ENCODE measurements at places on chromosomes 7 and 10.

GRCh38 chr10:96043893-96044715, 721 bp downstream of the CCNJ start:
- DNase-seq: peak; percentile 52

GRCh38 chr7:51229106-51229537, 87.5 kb downstream of the COBL start:
- DNase-seq: no peak

GRCh38 chr10:22226599-22226998, 8.8 kb upstream of the EBLN1 start:
- DNase-seq: no peak

GRCh38 chr7:57867884-57868701, 418.1 kb downstream of the ZNF716 start:
- DNase-seq: no peak

GRCh38 chr10:82288461-82288881, 413.5 kb downstream of the NRG3 start:
- DNase-seq: no peak

- DNase-seq: no peak
These were observed 84.8 kb upstream of the DIP2C start for GRCh38 chr10:774223-774622.

- DNase-seq: no peak
These were observed 29.7 kb upstream of the DNAJB6 start for GRCh38 chr7:157306846-157307838.

- no peak for DNase-seq
These were observed 338.8 kb upstream of the AUTS2 start for GRCh38 chr7:69259445-69259844.

GRCh38 chr7:155530601-155531000, 15.8 kb downstream of the CNPY1 start:
- no peak for DNase-seq

- no peak for DNase-seq
These were observed 189.8 kb upstream of the SH2B2 start for GRCh38 chr7:102096706-102097427.

- peak; percentile 65 for DNase-seq
These were observed 72.3 kb downstream of the GLCCI1 start for GRCh38 chr7:8040768-8041369.

- no peak for DNase-seq
These were observed 117.9 kb upstream of the KLF6 start for GRCh38 chr10:3902809-3903410.

DNA sequence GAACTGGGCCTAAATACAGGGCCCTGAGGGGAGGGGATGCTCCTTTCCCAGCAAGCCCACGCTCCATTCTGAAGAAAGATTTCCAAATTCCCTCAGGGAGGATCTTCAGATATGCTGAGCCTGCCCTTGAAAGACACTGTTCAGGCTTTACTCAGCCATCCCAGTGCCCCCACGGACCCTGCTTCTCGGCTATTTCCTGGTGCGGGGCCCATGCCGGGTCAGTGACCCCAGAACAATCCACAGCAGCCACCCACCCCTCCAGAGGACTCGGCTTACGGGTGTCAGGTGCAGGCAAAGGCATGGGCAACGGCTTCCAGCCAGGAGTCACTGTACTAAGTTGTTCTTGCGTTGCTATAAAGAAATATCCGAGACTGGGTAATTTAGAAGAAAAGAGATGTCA, 137.1 kb downstream of the OAT start:
- DNase-seq: no peak

GRCh38 chr7:77393261-77393660, 22.9 kb downstream of the GSAP start:
- DNase-seq: peak; percentile 81

- DNase-seq: no peak
These were observed 141.4 kb upstream of the FOXP2 start for GRCh38 chr7:114273218-114273617.

- no peak for DNase-seq
These were observed 69.8 kb downstream of the MAD1L1 start for GRCh38 chr7:2162959-2163358.

GRCh38 chr7:66771795-66772194, 31.3 kb downstream of the RABGEF1 start:
- no peak for DNase-seq

- no peak for DNase-seq
These were observed 339.9 kb upstream of the PODXL start for GRCh38 chr7:131896165-131896863.

- no peak for DNase-seq
These were observed 176.8 kb downstream of the WDR37 start for GRCh38 chr10:1233031-1233430.

GRCh38 chr7:105149827-105150226, 135.8 kb downstream of the KMT2E start:
- DNase-seq: no peak

GRCh38 chr10:83963446-83963845, 175.9 kb upstream of the GHITM start:
- DNase-seq: no peak

DNA sequence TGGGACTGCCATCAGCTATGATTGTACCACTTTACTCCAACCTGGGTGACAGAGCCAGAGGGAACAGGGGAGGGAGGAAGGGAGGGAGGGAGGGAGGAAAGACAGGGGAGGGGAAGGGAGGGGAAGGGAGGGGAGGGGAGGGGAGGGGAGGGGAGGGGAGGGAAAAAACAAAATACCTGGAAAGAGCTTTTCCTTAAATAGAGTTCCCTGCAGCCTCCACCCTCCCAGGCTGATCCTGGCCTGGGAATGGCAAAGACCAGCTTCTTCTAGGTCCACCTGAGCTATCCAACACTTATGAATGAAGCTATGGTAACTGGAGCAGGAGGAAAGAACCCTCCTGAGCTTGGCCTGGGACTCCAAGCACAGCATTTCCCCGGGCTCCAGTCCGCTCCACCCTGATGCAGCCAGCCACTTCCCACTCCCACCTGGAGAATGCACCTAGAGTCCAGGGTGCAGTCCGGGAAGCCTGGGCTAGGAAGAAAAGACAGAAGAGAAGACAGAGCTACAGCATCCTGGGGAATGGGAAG, 66.1 kb downstream of the GRID1 start:
- no peak for DNase-seq

- DNase-seq: no peak
These were observed 67.2 kb downstream of the FAM107B start for GRCh38 chr10:14707481-14707880.

- DNase-seq: no peak
These were observed 31.7 kb downstream of the STAM start for GRCh38 chr10:17675638-17676037.

DNA sequence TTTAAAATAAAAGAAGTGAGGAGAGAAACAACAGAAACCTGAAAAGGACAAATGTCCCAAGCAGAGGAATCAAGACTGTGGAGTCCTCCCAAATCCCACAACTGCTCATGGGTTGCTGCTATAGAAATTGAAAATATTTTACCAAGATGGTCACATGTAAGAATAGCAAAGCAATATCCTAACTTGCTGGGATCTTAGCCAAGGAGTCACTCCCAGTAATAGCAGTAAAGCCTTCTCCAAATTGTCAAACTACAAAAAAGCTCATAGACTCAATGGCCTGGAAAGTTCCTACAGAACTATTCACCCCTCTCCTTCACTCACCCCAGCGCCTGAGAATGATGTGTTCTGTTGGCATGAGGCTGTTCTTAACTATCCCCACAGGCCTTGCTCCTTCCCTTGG, 186.5 kb downstream of the ELMO1 start:
- DNase-seq: no peak

- DNase-seq: no peak
These were observed 5.0 kb downstream of the ABCB8 start for GRCh38 chr7:151032936-151033863.

- no peak for DNase-seq
These were observed 91.3 kb upstream of the ANK3 start for GRCh38 chr10:60480865-60481563.

DNA sequence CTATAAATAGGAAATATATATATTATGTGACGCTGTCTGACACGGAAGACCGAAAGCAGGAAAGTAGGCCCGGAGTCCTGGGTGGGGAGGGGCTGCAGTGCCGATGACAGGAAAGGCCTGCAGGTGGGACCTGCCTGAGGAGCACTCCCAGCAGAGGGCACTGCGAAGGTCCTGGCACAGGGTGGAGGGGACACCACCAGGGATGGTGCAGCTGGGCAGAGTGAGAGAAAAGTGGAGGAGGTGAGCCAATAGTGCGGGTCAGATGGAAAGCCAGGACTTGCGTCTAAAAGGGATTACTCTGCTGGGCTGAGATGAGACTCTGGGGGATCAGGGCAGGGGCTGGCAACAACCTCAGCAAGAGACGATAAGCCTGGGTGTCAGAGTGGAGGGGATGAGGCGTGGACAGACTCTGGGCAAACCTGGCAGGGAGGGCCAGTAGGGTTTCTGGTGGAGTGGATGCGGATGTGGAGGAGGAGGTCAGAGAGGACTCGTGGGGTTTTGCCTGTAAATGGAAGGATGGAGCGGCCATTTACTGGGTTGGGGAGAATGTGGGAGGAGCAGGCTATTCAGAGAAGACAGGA, 118.2 kb upstream of the ZNF746 start:
- no peak for DNase-seq

- DNase-seq: peak; percentile 28
These were observed 27.6 kb downstream of the SLC35G1 start for GRCh38 chr10:93921338-93921737.

- DNase-seq: no peak
These were observed 207.9 kb downstream of the PLXNA4 start for GRCh38 chr7:132368246-132368900.

- no peak for DNase-seq
These were observed 561.6 kb upstream of the TEX47 start for GRCh38 chr7:89357121-89357520.

GRCh38 chr7:65971021-65971420, 11.0 kb downstream of the GUSB start:
- DNase-seq: no peak

GRCh38 chr7:17769918-17770317, 170.4 kb downstream of the SNX13 start:
- peak; percentile 67 for DNase-seq

DNA sequence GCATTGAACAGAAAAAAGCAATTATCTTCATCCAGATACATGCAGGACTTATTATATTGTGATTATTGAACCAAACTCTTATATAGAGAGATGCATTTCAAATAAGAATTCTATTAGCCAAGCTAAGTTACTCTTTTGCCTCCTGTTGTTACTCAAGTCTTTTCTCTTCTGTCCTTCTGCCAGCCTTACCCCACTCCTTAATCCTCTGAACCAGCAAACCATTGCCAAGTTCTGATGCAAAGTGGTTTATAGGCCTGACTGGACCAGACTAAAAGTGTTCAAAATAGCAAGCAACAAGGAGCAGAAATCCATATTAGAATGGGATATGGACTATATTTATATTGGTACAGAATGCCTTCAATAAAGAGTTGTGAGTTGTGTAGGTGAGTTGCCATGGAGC, 2.2 kb upstream of the SLC26A4 start:
- DNase-seq: no peak

GRCh38 chr10:126565441-126565840, 105.1 kb downstream of the C10orf90 start:
- DNase-seq: no peak

- DNase-seq: peak; percentile 43
These were observed 622 bp downstream of the WNT16 start for GRCh38 chr7:121329191-121330052.

- DNase-seq: no peak
These were observed 14.6 kb upstream of the FZD1 start for GRCh38 chr7:91249506-91250233.

DNA sequence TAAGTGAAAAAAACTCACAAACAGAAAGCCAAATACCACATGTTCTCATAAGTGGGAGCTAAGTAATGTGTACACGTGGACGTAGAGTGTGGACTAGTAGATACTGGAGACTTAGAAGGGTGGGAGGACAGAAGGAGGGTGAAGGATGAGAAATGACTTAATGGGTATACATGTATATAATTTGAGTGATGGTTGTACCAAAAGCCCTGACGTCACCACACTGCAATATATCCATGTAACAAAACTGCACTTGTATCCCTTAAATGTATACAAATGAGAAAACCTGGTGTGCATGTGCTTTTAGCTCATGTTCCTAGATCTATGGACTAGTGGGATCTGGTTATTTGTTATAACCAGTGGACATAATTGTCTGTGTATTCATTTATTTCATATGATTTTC, 48.5 kb upstream of the FGL2 start:
- DNase-seq: no peak

DNA sequence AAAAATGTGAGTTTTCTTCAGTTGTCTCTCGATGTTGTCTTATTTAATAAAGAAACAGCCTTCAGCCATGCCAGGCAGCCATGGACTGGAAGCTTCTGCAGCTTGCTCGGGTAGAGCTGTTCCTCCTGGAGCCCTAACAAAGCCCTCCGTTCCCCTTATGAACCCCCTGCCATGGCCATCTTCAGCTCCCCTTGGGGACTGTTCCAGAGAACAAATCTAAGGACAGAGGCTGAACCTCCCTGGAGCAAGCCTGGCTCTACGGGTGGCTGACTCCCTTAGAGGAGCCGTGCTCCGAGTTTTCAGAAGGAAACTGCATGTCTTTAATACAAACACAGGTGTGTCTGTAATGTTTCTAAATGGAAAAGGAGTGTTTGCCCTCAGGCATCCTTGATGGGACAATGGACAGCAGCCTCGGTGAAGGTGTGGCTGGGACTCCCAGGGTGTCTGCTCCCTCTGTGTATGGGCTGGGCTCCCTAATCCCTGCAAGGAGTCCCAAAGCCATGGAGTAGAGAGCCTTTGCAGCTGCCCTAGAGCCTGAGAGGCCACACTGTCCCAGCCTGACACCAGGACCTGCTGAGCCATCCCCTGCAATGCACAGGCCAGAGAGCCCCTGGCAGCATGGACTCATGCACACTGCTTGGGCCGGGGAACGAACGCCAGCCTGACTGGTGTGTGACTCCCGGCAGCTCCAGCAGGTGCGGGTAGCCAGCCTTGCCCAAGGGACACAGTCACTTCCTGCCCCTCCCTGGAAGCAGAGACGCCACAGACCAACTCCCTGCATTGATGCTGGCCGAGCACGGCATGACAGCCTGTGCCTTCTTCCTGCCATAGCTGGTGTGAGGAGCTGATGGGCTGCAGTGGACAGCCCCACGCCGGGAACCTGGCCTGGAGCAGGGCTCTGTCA, 381.8 kb downstream of the TCERG1L start:
- DNase-seq: no peak

- peak; percentile 5 for DNase-seq
These were observed 39.6 kb upstream of the KLHL7 start for GRCh38 chr7:23065974-23066373.

- no peak for DNase-seq
These were observed 56.8 kb upstream of the LANCL2 start for GRCh38 chr7:55308186-55308929.

GRCh38 chr7:26375726-26376174, 84.1 kb downstream of the SNX10 start:
- DNase-seq: peak; percentile 14

- DNase-seq: no peak
These were observed 28.1 kb downstream of the INSYN2A start for GRCh38 chr10:127168261-127168660.

- DNase-seq: peak; percentile 64
These were observed 124.1 kb downstream of the LMBR1 start for GRCh38 chr7:156768698-156769472.
